ENCODE measurements at places on chromosomes 7 and 10.

- DNase-seq, result no peak
Observed at GRCh38 chr7:50358779-50359178, 54.3 kb downstream of the IKZF1 start.

GRCh38 chr7:28908775-28909174 is 49.4 kb downstream of the TRIL start:
- DNase-seq, result no peak

DNA sequence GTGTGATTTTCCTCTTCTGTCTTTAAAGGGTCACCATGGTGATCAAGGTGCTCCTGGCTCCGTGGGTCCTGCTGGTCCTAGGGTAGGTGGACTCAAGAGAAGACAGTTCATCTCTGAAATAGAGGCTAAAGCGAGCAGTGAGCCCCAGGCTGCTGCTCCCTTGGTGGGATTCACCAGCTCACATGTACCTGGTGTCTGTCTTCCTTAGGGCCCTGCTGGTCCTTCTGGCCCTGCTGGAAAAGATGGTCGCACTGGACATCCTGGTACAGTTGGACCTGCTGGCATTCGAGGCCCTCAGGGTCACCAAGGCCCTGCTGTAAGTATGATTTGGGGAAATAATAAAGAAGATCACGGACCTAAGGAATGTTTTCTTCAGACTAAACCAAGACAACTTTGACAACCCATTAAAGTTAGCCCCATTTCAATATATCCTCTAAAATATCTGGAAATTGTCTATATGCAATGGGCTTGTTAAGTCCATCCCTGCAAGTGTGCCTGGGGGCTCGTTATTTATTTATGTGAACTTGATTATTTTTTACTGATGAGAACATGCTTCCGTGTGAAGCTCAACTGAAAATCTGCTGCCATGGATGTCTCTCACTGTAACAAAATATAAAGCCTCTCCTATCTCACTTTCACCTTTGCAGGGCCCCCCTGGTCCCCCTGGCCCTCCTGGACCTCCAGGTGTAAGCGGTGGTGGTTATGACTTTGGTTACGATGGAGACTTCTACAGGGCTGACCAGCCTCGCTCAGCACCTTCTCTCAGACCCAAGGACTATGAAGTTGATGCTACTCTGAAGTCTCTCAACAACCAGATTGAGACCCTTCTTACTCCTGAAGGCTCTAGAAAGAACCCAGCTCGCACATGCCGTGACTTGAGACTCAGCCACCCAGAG is 32.5 kb downstream of the COL1A2 start:
- DNase-seq, result no peak

DNA sequence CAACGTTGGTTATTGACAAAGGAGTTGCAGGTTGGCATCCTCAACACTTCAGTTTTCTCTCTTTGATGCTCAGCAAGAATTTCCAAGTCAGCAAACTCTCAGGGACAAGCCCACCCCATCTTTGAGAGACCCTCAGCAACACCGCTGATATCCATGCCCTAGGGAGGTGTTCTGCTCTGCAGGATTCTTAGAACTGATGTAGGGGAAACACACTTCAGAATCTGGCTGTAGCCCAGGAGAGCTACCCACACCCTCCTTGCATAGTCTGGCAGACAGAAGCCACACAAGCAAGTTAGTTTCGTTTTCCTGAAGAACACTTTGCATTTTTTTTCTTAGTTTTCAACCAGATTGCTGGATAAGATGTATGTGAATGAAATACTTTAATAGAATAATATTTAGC is 822 bp downstream of the SAMD9L start:
- no peak for DNase-seq

- DNase-seq, result no peak
Observed at GRCh38 chr10:90222372-90222771, 521.0 kb downstream of the KIF20B start.

DNA sequence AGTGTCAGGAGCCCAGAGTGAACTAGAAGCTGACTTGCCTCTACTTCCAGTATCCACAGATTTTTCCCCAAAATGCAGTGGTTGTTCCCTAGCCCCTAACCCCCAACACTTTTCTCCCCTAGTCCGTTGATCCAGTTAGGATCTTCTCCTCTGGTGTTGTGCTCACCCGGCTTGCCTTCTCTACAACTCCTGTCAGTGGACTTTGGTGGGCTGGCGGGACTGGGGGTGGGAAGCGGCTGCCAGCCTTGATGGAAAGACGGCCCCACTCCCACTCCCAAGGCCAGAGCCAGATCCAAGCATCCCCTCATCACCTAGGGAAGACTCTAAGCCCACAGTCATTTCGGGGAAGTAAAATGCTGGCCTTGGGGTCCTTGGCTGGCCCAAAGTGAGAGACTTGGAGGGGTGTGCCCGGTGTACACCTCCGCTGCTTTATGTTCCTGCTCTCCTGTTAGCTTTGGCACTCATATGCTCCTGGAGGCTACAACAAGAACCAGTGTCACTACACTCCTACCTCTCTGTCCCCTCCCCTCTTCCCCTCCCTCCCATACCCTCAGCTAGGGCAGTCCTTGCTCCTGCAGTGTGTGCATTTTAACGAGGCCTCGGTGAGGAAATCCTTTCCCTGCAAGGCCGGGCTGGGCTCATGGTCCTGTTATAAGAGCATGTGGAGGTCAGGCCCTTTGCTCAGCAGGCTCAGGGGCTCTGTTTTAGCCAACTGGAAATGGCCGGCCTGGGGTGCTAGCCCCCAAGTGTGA is 930 bp upstream of the HOXA10 start:
- no peak for DNase-seq

- DNase-seq, result no peak
Observed at GRCh38 chr10:82210331-82210730, 335.3 kb downstream of the NRG3 start.

GRCh38 chr10:86782701-86783418 is 26.4 kb downstream of the BMPR1A start:
- no peak for DNase-seq

GRCh38 chr10:103157246-103157645 is 35.8 kb downstream of the NT5C2 start:
- DNase-seq, result no peak

DNA sequence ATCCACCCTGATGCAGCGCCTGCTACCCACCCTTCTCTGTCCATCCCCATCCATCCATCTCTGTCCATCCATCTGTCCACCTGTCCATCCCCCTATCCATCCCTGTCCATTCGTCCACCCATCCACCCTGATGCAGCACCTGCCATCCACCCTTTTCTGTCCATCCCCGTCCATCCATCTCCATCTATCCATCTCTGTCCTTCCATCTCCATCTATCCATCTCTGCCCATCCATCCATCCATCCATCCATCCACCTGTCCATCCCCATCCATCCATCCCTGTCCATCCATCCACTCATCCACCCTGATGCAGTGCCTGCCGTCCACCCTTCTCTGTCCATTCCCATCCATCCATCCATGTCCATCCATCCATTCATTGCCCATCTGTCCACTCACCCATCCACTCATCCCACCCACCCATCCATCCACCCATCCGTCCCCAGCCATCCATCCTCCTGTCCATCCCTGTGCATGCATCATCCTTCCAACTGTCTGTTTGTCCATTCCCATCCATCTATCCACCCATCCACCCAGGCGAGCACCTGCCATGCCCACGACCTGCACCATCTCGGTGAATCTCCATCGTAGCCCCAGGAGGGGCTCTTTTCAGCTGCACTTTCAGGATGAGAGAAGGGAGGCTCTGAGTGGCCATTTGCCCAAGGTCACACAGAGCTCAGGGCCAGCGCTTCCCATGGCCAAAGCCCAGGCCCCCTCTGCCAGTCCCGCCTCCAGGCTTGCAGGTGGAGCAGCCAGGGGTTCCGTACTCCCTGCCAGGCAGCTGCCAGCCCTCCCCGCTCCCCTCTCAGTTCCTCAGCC is 137.4 kb downstream of the LHPP start:
- DNase-seq, result no peak

DNA sequence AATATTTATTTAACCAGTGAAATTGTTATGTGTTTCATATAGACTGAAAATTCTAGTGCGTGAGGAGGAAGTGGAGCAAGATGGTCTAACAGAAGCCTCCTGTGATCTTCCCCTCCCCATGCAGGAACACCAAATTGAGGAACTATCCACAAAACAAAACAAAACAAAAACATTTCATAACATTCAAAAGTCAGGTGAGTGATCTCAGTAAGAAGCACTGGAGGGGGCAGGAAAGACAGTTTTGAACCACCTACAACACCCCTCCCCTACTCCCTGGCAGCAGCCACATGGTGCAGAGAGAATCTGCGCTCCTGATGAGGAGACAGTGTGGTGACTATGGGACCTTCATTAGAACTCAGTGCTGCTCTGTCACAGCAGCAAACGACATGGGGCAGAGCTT is 221.9 kb upstream of the SEMA3C start:
- DNase-seq, result no peak

DNA sequence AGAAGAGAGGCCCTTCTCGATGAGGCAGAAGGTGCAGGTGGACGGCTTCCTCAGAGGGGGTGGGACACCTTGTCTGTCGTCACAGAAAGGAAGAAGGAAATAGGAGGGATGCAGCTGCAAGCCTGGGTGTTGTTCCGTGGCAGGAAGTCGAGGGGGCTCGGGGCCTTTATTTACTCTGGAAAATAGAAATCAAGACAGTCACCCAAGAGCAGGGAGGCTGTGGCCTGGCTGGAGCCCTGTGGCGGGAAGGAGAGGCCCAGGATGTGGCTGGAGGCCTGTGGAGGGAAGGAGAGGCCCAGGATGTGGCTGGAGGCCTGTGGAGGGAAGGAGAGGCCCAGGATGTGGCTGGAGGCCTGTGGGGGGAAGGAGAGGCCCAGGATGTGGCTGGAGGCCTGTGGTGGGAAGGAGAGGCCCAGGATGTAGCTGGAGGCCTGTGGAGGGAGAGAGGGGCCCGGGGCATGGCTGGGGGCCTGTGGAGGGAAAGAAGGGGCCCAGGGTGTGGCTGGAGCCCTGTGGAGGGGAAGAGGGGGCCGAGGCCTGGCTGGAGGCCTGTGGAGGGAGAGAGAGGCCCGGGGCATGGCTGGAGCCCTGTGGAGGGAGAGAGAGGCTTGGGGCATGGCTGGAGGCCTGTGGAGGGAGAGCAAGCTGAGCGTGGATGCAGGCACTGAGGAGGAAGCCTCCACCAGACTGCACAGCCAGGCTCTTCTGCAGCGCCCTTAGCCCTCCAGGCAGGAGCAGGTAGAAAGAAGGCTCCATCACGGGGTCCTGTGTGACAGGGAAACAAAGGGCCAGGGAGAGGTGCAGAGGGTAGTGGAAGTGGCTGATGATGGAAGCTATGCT is 97.3 kb upstream of the SFMBT2 start:
- DNase-seq, result no peak

DNA sequence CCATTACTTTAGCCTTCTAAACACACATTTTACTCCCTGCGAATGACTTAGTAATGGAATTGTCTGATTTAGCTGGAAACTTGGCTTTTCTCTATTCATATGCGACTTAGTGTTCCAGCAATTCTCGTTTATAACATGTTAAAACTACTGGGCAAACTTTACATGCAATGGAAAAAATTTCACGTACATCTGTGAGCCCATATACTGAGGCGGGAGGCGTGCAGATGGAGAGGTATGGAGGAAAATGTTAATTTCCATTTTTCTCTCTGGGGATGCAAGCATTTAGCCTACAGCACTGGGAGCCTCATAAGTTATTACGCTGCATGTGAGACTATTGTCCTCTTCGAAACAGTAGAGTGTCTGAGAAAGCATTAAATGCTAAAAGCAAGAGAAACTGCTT is 591.5 kb upstream of the ANKRD30A start:
- no peak for DNase-seq

GRCh38 chr7:42012786-42013360 is 224.1 kb downstream of the GLI3 start:
- no peak for DNase-seq
